ENCODE measurements at places on chromosomes 5 and 9.

- no peak for DNase-seq
These were observed 105.9 kb downstream of the DPYSL3 start for GRCh38 chr5:147403651-147404640.

DNA sequence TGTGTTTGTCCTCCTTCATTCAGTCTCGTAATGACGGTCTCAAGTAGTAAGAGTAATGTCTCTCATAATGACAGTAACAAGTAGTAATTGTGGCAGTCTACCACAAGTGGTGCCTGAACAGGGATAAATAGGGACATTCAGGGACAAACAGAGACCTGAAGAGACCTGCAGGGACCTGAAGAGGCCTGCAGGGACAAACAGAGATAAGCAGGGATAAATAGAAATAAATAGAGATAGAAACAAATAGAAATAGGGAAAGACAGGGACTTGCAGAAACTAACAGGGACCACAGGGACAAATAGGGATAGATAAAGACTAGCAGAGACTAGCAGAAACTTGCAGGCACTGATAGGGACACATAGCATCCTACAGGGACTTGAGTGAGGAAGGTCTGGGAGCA is 7.9 kb downstream of the UGT3A2 start:
- DNase-seq: no peak

GRCh38 chr5:122756264-122756911 is 18.5 kb upstream of the SNX2 start:
- no peak for DNase-seq

- no peak for DNase-seq
These were observed 201.4 kb downstream of the ADAMTSL1 start for GRCh38 chr9:18675332-18675731.

GRCh38 chr5:78562001-78562400 is 86.6 kb downstream of the LHFPL2 start:
- DNase-seq: no peak

DNA sequence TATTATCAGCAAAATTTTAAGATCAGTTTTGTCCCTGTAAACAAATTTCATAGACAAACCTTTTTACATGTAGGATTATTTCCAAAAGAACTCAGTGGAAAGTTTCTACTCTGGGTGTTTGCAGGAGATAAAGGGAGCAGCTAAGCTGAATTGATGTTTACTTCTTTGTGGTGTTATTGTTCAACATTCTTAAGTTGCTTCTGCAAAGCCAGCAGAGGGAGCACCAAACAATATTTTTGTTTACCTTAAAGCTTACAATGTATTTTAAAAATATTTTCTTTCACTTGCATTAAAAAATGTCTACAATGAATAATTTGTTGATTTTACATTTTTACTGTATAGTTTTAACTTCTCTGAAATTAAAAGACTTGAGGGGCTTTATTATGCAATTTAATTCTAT is 135.4 kb downstream of the ATG10 start:
- no peak for DNase-seq

GRCh38 chr5:140575309-140575708 is 10.7 kb downstream of the SLC35A4 start:
- no peak for DNase-seq

DNA sequence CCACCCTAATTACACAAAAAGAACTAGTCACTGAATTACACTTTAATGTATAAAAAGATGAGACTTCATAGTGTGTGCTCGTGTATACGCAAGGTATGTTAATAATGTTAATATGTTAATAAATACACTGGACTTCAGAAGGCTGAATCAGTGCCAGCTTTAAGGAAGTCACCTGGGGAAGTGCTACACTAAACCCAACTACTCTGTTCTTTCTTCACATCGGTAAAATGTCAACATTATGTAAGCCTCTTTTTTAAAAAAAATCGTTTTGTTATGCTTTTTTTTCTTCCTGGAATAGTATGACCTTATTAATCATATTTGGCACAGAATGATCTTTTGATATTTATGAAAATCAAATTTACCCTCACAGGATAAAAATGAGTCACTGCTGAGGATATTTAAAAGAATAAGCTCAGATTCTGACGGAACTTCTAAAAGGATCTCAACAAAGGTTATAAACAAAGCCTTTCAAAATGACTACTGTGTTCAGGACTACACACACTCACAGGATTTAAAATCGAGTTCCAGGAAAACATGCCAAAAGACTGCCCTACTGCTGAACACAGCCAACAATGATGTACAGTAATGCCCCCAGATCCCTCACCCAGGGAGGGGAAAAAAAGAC is 75.9 kb downstream of the AUH start:
- DNase-seq: no peak

DNA sequence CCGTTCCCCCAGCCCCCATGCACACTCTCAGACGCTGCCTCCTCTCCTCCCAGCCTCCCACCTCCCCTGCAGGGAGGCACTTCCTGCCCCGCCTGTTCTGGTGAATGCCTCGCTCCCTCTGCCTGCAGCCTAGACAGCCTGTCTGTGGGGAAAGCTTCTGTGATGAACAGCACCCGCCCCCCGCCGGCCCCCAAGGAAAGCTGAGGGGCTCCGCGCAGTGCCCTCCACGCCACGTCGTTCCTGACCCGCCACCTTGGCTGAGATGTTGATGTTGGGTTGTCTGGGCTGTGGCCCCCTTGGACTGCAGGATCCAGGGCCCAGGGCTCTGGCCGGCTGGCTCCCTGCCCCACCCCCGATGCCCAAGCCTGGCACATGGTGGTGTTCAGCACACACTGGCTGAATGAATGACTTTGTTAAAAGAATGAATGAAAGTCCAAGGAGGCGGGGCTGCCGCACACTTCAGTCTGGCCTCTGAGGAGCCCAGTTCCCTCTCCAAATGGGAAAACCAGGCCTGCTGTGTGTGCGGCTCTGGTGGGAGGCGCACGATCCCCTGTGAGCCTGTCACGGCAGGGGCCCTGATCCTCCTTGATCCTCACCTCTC is 2.1 kb upstream of the MYMK start:
- no peak for DNase-seq

GRCh38 chr5:78300464-78301045 is 6.1 kb upstream of the AP3B1 start:
- no peak for DNase-seq

- DNase-seq: no peak
These were observed 101.8 kb downstream of the BOD1 start for GRCh38 chr5:173514661-173515060.

DNA sequence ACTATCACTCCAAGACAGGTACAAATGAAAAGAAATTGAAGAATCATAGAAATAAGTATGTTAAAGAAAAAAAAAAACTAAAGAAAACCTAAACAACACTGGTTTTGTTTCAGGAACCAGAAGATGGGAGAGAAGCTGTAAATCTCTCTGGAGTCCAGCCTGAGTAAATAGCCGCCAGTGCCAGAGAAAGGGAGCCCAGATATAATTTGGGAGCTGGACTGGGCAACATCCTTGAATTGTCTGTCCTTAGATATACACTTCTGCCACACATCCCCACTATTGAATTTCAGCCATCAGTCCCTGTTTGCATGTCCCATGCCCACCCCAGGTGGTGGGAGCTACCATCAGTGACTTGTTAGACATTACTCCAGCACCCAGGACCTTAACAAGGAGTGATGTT is 979.6 kb downstream of the DTWD2 start:
- DNase-seq: no peak

DNA sequence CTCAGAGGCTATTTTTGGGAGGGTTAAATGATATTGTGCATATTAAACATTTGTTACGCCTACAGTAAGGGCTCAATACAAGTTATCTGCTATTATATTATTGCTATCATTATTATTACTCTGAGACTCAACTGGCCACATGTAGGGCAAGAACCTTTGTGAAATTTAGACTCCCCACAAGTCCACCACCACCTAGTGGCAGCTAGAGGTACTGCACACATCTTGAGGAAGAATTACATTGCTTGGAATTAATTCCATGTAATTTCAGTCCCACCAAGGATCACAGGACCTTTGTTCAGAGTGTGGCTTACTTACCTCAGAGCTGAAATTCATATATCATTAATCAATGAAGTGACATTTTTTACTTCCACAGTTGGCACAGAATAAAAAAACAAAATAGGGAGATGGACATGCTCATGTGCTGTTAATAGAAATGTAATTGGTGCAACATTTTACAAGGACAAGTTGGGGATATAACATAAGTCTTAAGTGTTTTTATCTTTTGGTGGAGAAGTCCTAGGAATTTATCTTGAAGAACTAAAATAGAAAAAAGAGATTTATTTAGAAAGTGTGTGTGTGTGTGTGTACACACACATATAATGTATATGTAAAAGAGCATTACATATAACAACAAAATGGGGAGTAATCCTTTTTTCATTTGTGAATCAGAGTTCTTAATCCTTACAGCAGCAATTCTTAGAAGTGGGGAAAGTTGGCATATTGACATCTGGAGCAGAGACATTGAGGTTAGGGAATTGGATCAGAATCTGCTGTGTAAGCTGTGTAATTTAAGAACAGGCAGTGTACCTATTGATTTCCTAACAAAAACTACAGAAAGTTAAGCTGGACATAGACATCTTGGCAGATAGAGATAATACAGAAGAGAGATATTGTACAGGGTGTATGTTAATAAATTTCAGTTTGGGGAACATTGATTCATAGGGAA is 11.2 kb downstream of the MSANTD3 start:
- peak; percentile 16 for DNase-seq

- no peak for DNase-seq
These were observed 176.3 kb upstream of the PPP1R26 start for GRCh38 chr9:135303280-135303647.

DNA sequence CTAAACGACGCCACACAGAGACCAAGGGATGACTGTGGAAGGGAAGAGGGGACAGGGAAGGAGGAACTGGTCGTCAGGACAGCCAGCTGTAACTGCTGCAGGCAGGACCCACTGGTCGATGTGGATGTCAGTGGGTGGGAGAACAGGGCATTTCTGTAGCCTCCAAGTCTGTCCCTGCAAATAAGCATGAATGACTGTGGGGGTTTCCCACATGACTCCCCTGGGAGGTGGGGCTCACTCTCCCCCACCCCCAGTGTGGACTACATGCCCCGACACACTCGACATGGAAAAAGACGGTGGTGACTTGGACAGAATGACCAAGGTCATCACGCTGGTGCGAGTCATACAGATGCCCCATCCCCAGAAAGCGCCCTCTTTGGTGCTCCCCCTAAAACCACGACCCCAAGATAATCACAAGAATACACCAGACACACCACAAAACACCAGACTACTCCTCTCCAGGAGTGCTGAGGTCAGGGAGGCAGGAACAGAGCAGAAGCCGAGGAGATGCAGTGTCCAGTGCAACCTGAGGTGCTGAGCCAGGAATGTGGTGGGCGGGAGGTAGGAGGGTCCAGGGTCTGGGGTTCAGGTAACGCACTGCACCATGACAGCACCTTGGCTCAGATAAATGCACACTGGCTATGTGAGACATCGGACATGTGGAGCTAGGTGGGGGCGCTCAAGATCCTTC is 64.9 kb downstream of the SECISBP2 start:
- DNase-seq: no peak

- no peak for DNase-seq
These were observed 152.9 kb upstream of the PHYKPL start for GRCh38 chr5:178385496-178385890.

DNA sequence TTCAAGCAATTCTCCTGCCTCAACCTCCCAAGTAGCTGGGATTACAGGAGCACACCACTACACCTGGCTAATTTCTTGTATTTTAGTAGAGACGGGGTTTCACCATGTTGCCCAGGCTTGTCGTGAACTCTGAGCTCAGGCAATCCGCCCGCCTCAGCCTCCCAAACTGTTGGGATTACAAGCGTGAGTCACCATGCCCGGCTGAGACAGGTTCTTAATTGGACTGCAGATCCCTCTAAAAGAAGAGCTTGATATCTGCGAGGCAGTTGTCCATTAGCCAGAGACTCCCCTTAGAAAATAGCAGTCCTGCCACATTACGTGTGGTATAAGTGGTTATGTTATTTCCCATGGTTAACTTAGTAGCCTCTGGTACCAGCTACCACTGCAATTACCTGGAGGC is 46.6 kb upstream of the NPR3 start:
- DNase-seq: no peak

DNA sequence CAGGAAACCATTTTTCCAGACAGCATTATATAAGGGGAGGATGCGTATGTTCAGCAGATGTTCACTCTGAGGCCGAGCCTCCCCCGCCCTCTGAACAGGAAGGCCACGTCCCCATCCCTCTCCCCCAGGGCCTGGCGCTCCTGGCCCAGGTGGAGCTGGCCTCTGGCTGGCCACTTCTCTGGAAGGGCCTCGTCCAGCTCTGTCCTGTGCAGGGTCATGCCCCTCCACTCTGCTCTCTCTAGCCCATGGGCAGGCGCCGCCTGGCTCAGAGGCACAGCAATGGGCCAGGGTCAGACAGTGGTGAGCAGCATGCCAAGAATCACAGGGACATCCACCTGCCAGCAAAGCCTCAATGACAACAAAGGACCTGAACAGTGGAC is 34.2 kb downstream of the ADAMTS2 start:
- no peak for DNase-seq

GRCh38 chr9:134648701-134649530 is 7.3 kb downstream of the COL5A1 start:
- no peak for DNase-seq

DNA sequence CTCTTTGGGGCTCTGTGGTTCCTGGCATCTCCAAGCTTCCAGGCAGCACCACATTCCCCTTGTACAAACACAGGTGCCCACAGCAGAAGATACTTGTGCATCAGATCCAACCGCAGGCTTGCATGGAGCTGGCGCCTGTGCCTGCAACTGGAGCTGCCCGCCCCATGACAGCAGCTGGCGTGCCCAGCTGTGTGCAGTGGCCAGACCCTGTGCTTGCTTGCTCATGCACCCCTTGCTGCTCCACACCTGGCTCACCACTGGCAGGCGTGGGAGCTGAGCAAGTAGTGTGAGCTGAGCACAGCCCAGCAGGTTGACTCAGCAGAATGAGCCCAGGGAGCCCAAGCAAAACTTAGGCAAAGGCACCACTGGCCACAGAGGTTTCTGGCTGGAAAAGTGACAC is 84.4 kb upstream of the STARD4 start:
- no peak for DNase-seq

GRCh38 chr5:41118177-41118576 is 47.0 kb upstream of the MROH2B start:
- DNase-seq: no peak

DNA sequence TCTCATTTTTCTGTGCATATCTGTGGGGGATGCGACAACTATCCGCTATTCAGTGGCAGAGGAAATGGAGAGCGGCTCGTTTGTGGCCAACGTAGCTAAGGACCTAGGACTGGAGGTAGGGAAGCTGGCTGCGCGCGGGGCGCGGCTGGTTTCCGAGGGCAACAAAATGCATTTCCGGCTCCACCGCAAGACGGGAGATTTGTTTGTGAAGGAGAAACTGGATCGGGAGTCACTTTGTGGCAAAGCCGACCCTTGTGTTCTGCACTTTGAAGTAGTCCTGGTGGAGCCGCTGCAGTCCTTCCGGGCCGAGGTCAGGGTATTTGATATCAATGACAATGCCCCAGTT is 320 bp downstream of the PCDHB1 start:
- no peak for DNase-seq

GRCh38 chr5:31964007-31964360 is 210.1 kb downstream of the GOLPH3 start:
- DNase-seq: no peak

- DNase-seq: no peak
These were observed 266.1 kb downstream of the GRIA1 start for GRCh38 chr5:153756540-153756939.

- DNase-seq: no peak
These were observed 61.8 kb upstream of the CEMIP2 start for GRCh38 chr9:71830153-71830552.

- DNase-seq: no peak
These were observed 597.3 kb upstream of the SGCD start for GRCh38 chr5:155729684-155730059.
